ENCODE measurements at places on chromosomes 1 and 21.

DNA sequence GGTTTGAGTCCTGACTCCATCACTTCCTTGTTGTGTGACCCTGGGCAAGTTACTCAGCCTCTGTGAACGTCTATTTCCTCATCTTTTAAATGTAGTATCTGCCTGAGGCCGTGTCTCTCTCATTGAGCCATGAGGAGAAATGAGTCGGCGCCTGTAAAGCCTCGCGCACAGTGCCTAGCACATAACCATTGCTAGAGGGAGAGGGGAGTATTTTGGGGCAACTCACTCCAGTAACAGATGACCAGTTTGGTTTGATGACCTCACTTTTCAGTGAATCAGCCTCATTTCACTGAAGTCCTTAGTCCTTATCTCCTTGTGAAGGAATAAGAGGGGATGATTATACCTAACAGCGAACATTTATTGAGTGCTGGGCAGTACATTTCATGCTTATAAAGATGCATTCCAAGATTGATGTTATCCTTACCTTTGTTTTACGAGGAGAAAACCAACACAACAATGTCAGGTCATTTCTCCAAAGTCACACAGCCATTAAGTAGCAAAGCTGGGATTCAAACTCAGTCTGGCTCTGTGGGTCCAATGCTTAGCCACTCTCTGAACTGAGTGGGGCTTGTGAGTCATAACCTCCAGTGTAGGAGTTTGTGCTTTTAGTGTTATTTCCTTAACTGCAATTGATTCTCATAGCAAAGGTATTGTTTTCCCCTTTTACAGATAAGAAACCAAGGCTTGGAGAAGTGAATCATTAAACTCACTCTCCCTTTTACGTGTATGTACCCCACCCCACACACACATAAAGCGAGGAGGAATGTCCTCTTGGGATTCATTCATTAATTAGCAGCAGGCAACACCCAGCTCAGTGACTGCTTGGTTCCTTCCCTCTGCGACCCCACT, 25.9 kb downstream of the KCNC4 start:
- no peak for DNase-seq

DNA sequence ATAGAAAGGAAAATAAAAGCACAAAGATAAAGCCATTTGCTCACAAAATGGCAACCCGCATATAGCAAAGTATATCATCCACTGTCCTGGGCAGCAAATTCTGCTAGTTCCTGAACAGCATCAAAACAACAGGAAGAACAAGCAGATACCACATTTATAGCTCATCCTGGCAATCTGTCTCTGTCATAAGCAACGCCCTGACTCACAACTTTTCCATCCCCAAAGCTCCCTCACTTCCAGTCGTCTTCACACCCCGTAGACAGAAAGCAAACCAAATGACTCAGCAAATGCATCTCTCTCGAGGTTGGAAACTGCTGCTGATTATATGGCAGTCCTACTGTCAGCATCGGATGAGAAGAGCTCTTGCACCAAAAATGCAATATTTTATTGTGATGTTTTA, 65.8 kb downstream of the AK5 start:
- no peak for DNase-seq

DNA sequence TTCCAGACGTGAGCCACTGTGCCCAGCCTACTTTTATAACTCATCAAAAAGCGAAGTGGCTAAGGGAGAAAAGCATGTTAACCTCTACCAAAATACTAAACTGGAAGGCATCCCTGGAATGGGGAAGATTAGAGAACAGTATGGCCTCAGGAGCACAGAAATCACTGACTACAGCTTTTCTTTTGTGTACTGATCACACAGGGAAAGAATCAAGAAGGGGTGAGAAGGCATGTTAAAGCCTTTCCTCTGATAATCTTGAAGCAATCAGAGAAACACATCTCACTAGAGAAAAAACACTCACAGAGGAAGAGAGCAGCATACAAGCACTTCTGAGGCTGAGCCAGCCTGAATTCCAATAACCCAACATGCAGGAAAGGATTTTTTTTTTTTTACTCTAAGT, 10.7 kb downstream of the PCAT6 start:
- DNase-seq = no peak

DNA sequence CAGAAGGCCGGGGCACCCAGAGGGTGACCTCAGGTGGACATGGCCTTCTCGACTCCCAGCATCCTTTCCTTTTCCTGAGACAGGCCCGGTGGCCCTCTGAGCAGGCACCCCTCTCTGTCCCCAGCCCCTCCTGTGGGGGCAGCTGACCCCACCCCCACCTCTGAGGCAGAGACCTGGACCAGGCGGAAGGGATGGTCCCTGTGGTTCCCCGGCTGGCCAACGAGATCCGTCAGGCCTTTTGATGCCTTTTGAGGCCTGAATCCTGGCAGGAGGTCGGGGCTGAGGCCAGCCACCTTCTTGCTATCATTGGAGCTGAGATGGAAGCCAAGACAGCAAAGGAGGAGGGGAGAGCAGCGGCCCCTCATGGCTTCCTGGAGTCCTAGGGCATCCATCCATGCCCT, 50.2 kb upstream of the ACTRT2 start:
- no peak for DNase-seq

DNA sequence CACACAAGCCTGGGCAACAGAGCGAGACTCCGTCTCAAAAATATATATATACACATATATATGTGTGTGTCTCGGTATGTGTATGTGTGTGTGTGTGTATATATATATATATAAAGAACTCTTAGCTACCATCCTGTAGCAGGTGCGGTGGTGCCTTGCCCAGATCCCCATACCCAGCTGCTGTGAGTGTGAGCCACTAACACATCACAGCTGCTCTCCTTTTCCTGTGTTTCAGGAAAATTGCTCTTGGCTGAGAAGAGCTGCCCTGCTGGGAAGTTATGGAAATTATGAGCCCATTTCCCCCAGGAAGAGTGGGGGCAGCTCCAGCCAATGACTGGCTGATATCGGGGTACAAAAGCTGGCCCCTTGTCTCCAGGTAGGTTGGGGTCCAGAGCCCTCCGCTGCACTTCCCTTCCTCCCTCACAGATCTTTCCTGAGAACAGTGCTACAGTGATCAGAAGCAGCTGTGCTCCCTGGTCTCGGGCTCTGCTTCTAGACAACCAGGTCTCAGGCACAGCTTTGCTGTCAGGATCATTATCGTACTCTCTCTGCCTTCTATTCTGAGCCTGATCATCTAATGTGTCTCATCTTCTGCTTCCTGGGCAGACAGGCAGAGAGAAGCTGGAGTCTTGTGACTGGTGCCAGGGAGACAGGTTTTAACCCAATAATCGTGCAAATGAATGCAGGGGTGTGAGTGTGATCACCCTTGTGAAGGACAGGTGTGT, 109.6 kb upstream of the ZNF678 start:
- no peak for DNase-seq

DNA sequence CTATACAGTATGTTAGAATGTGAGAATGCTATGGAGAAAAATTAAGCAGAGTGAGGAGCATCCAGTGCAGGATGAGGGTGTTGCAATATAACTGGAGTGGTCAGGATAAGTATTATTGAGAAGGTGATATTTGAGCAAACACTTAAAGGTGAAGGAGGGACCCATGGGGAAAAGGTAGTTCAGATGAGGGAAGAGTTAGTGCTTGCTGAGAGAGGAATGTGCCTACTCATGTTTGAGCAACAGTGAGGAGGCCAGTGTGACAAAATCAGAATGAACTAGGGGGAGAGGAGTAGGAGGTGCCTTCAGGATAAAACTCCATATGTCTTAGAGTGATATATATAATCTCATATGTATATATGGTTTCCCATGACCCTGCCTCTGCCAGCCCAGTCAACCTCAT, 6.2 kb upstream of the TRIM45 start:
- DNase-seq = no peak

- peak; percentile 98 for DNase-seq
Observed at GRCh38 chr1:28088168-28088961, at the start of gene EYA3. Gene EYA3, minus strand, starts transcription at chr1:28088610. Its CDS starts 30,584 bp downstream, at chr1:28058026.

GRCh38 chr1:12591267-12591938, 26.6 kb downstream of the DHRS3 start:
- DNase-seq = no peak
